ENCODE measurements at places on chromosomes 5 and 9.

DNA sequence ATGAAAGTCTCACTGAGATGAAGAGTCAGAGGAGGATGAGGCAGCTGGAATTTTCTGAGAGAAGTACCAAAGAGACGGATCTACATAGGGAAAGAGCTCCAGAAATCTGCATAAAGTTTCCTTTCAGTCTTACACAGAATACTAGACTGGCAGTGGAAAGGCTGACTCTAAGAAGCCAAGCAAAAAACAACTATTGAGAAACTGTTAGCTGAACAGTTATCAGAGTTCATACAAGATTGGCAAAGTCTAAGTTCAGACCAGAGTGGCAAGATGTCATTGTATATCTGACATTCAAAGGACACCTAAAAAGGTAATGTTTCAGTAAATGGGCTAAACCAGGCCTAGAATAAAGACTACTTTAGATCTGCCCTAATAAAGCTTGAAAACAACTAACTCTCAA, 209.0 kb downstream of the KIAA0825 start:
- no peak for DNase-seq

DNA sequence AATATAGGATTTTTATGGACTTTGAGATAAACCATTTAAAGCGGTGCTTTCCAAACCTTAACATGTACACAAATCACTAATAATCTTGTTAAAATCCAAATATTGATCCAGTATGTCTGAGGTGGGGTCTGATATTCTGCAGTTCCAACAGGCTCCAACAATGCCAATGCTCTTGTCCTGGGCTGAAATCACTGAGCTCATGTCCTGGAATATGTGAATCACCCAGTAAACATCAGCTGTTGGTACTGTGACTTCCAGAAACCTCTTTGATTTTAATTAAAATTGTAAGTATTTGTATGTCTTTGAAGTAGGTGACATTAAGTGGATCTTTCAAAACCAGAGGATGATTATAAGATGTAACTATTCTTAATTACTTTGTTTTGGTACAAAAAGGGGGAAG, 52.8 kb upstream of the CAST start:
- no peak for DNase-seq

GRCh38 chr9:128102861-128103588, 24.5 kb downstream of the PTGES2 start:
- DNase-seq: no peak

DNA sequence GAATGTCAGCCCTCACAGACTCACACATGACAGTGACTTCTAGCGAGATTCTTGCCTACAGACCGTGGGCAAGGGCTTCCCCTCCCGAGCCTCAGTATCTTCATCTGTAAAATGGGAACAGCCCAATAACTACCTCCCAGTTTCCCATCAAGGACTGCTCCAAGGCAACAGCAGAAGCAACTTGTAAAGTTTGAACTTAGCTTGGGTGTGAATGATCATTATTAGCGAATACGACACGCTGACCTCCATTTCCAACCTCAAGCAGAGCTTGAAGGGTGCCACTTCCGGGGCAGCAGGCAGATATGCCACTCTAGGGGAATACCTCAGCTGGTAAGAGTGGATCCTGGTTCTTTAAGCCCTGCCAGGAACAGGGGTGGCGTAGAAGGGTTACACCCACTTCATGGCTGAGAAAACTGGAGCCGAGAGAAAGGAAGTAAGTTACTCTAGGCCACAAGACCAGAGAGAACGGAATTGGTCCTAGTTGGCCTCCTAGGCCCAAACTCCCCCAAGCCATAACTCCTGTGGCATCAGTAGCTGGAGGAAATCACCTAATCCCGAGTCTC, 2.0 kb downstream of the RNF44 start:
- no peak for DNase-seq

GRCh38 chr5:180119903-180120236, 48.3 kb upstream of the RNF130 start:
- no peak for DNase-seq

GRCh38 chr5:121762426-121762825, 89.3 kb upstream of the FTMT start:
- no peak for DNase-seq

- peak; percentile 77 for DNase-seq
Observed at GRCh38 chr5:132419502-132420468, 50.3 kb downstream of the SLC22A5 start.

DNA sequence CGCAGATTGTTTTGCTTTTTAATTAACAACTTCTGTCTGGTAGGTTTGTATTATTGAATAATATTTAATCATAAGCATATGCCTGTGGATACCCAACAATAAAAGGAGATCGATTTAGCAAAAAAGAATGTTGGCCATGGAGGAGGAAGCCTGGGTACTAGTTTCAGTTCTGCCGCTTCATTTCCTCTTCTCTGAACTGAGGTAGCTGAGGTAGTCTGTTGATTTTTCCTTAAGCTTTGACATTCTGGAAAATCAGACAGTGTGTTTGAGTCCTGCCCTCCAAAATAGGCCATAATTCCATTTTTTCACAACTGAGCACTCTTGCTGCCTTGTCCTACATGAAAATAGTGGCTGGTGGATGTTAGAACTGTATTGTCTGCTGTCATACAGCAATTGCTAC, 6.0 kb upstream of the GPR21 start:
- DNase-seq: no peak

- no peak for DNase-seq
Observed at GRCh38 chr9:92279302-92279701, 14.2 kb downstream of the IARS1 start.

DNA sequence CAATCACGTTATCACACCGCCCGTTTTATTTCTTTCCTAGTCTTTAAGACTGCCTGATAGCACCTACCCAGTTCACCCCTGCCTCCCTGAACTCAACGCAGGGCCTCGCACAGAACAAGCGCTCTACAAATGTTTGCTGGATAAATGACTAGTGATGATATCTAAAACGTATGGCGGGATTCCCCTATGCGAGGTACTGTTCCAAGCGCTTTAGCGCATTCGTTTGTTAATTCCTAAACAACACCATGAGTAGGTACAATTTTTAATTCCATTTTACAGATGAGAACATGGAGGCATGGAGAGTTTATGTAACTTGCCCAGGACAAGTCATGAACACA, 6.6 kb downstream of the POU4F3 start:
- DNase-seq: no peak

DNA sequence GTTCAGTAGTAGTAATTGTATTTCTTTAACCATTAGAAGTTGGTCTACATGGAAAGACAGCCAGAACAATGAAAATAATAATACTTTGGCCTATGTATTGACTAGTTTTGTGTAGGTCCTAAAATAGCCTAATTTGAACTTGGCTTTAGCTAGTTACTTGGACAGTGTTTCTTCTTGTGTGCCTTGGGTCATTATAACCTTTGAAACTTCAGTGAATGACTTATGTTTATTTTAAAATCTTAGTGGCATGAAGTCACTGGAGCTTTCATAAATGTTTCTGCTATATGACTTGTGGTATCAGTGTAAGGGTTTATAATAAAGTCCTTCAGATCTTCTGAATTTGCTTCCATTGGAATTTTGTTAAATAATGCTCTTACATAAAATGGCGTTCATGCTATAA, 2.6 kb upstream of the FAM120AOS start:
- DNase-seq: no peak

GRCh38 chr9:134522502-134522848, 119.1 kb upstream of the COL5A1 start:
- DNase-seq: no peak

- DNase-seq: no peak
Observed at GRCh38 chr9:137194388-137194787, 5.9 kb downstream of the SSNA1 start.

DNA sequence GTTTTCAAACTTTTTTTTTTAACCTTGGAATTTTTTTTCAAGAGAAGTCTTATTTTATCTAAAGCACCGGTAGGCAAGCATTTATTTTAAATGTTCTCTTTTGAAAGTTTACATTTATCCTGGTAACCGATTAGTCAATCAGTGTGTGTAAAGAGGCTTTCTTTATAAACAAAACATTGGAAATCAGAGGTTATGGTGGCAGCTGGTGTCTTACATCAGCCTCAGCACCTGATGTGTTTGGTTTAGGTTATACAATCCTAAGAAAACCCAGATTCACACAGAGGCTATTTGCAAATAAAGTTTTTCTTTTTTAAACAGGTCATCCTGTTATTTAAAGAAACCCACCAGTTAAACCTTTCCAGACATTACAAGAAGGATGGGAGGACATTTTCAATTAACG, 173.3 kb upstream of the GDNF start:
- no peak for DNase-seq

- no peak for DNase-seq
Observed at GRCh38 chr5:119515192-119515591, 62.9 kb downstream of the HSD17B4 start.

DNA sequence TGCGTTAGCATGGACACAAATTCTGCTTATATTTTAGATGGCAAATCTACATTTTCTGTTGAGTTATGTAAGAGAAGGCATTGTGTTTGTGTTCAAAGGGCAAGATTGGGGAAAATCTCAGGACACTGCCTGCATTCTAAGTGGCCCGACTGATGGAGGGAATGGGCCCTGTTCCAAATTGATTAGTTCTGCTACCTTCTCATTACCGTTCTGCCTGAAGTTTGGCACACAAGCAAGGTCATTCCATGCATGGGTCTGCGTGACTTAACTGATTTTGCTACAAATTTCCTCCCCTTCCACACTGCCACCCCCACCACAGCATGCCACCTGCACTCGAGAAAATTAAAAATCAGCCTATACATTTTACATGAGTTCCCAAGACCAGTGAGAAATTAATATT, 409.9 kb downstream of the BRINP1 start:
- DNase-seq: no peak

DNA sequence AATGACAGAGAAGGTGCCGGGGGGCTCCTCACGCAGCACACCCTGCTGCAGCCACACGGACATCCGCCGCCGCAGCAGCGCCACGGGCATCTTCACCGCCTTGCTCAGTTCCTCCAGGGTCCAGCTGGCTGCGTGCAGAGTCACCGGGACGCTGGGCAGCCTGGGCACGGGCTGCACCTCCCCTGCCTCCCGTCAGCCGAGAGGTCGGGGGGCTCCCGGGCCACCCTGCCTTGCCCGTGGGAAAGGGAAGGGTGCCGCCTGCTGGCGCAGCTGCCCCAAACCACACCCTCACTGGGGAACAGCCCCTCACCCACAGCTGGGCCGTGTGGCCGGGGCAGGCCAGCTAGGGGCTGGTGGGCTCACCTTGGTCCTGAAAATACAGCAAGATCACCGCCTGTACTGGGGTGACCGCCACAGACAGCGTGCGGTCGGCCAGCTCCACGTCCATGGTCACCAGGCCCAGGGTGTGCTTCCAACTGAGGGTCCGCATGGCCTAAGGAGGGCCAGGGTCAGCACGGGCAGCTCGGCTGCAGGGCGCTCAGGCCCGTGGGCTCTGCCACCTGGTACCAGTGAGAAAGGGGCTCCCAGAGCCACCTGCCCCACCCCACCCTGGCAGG, 3.6 kb upstream of the TMEM210 start:
- no peak for DNase-seq

DNA sequence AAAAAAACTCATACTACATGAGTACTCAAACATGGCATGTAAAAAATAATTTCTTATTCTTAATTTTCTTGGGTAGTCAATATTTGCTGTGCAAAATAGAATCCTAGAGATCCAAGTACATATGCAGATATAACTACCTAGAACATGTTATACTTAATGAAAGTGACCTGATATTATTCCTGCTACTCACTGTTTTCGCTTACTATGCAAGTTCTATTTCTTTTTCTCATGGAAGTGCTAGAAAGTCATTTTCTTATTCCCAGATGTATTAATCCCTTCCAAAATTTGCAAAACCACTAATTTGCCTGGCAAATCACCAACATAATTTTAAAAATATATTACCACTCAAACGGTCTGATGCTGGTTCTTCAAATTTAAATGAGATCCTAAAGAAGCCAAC, 19.2 kb upstream of the PLAC8L1 start:
- DNase-seq: no peak

DNA sequence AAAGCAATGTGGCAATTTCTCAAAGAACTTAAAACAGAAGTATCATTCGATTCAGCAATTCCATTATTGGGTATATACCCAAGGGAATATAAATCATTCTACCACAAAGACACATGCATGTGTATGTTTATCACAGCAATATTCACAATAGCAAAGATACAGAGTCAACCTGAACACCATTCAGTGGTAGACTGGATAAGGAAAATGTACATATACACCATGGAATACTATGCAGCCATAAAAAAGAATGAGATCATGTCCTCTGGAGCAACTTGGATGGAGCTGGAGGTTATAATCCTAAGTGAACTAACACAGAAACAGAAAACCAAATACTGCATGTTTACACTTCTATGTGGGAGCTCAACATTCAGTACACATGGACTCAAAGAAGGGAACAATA, 21.4 kb upstream of the FYB1 start:
- DNase-seq: no peak

DNA sequence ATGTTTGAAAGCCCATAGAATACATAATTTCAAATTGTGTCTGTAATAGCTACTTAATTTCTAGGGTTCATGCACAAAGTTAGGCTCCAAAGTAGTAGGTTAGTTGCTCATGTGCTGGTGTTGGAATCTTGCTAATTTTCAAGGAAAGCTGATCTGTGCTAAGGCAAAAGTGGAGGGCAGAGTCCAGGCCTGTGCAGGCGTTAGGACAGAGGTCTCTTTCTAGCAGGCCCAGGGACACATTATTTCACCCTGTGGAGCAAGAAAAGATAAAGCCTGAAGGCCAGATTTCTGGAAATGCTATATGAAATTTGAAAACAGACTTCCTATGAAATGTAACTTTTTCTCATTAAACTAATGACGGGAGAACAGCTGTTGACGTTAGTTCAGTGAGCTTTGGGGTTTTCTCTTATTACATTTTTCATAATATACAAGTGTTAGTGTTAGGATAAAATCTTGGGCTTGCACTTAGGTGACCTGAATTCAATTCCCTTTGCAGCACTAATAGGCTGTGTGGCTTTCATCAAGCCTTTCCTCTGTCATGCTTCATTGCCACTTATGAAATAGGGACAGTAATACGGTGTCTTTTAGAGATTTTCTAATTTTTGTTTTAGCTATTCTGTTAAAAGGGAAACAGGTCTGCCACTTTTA, 196.7 kb upstream of the HAPLN1 start:
- DNase-seq: no peak

DNA sequence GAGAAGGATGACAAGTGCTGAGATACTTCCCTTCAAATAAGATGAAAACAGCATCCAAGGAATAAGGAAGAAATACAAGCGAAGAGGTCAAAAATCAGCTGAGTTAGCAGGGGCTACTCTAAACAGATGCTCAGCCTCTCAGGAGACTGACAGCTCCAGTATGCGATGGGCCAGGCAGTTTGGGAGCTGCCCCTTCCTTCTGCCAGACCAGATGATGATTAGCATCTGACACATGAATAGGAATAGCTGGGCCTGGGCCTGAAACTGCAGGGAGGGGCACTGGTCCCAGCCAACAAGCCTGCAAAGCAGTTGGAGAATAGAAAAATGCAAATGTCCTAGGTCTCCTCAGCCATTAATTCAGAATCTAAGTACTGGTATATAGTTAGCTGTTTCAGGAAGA, 13.1 kb upstream of the MAP3K1 start:
- DNase-seq: no peak

DNA sequence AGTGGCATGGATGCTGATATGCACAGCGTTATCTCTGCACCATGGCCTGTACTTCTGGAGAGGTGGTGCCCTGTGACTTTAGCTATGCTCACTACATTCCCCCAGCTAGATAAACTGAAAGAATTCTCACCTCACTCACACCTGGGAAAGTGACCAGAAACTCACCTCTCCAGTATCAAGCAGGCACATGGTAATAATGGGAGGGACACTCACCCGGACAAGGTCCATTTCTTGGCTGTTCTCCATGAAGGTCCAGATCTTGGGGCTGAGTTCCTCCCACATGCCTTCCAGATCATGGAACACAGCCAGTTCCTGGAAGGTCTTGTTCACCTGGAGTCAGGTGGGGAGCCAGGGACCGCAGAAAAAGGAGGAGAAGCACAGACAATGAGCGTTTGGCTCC, 72.8 kb downstream of the NIPSNAP3B start:
- DNase-seq: no peak

Measured in hepatic stellate cell (primary cell).